Smooth muscle cell of bladder (primary cell): ENCODE measurements at places on chromosomes 11 and 22. TPM values are rescaled to one million over a fixed set of nuclear protein-coding genes. Genes with fewer than 3 reads are reported as not detected.

SGSM1 gene
- total RNA-seq, result 0.09 and 0.14 TPM in 2 replicates

JRKL gene
- 8.7 and 11.2 TPM in 2 replicates for total RNA-seq

GRAP2 gene
- total RNA-seq, result under 0.01 TPM in 1 of 2 replicates, not detected in the other

IPO7 gene
- 82.9 and 116 TPM in 2 replicates for total RNA-seq

C11orf16 gene
- total RNA-seq, result not detected in 2 replicates

MRGPRE gene
- total RNA-seq, result not detected in 2 replicates

C11orf42 gene
- total RNA-seq, result not detected in 2 replicates

RNF215 gene
- total RNA-seq, result 26.2 and 32.8 TPM in 2 replicates

MCHR1 gene
- 1.00 and 2.4 TPM in 2 replicates for total RNA-seq

GLYATL2 gene
- 0.65 and 0.71 TPM in 2 replicates for total RNA-seq

TPH1 gene
- 0.09 and 0.14 TPM in 2 replicates for total RNA-seq
